Right lung (tissue), 10 donors: ENCODE measurements at places on chromosomes 3 and 15. TPM values are rescaled to one million over a fixed set of nuclear protein-coding genes. Genes with fewer than 3 reads are reported as not detected.

GRCh38 chr3:110243081-110243480 is 828.5 kb upstream of the NECTIN3 start:
- no peak for DNase-seq

DNA sequence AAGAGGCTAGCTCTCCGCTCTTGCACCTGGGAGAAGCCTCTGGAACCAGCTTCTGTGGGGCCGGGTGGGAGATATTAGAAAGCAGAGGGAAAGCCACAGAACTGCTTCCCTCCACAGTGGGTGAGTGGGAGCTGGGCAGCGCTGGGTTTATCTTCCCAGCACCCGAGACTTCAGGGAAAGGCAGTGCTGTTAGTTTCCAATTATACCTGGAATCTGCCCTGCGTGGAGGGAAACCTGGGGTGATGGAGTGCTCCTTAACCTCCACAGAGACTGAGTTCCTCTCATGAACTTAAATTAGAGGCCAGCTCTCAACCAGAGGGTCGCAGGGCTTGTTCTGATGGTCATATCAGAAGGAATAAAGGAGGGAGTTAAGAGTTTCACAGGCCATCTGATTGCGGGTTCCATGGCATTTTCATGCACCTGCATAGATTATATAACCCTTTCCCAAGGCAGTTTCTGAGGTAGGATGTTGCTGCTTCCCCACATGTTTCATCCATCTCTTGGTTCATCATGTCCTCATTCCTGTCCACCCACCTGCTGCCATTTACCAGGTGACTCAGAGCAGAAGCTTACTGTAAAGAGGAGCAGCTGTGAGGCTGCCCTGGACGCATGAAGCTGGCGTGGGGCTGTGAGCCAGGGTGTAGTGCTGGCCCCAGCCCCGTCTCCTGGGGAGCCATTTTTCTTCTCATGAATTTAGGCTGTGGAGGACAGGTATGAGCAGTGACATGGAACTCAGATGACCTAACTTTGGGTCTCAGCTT is 42.5 kb downstream of the CA12 start:
- DNase-seq, result no peak

DNA sequence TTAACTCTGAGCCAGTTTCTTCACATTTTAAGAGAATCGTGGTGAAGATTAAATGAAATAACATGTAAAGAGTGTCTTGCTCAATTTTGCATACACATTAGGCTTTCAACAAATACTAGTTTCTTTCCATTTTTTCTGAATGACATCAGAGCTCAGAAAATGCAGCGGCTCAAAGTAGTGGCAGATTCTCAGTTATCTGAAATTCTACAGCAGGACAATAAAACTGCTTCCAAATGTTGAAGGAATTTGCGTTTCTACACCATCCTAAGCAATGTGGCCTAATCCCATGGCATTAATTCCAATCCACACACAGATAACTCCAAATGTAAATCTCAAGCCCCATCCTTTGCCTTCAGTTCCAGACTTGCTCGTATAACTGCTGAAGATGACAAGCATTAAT is 115.8 kb downstream of the PLCH1 start:
- no peak for DNase-seq

GRCh38 chr3:72245183-72245811 is 460.3 kb upstream of the PROK2 start:
- DNase-seq, result no peak

Gene PHLDB2
- 62.8 TPM for polyA plus RNA-seq

Gene HDGFL3
- 101 TPM for polyA plus RNA-seq

Gene C2CD4A
- 0.06 TPM for polyA plus RNA-seq

Gene KCNMB3
- polyA plus RNA-seq, result 6.8 TPM

GRCh38 chr15:82799183-82799841 is 6.6 kb downstream of the FSD2 start:
- DNase-seq, result no peak

GRCh38 chr3:126432361-126433104 is 37.8 kb downstream of the CFAP100 start:
- no peak for DNase-seq

- DNase-seq, result no peak
Observed at GRCh38 chr3:52714335-52715302, 8.7 kb downstream of the SPCS1 start.
